ENCODE measurements at places on chromosomes 6 and 20. TPM values are rescaled to one million over a fixed set of nuclear protein-coding genes. Genes with fewer than 3 reads are reported as not detected.
A peak's percentile ranks its signal among the peaks of the same experiment; 100 is the strongest.

GRCh38 chr6:33762713-33763112 lies 16.0 kb upstream of the IP6K3 start:
- DNase-seq, result no peak

PACRG gene
- total RNA-seq, result not detected

- no peak for DNase-seq
Observed at GRCh38 chr6:129777371-129777770, 67.4 kb upstream of the ARHGAP18 start.

MUC22 gene
- not detected for total RNA-seq

- DNase-seq, result no peak
Observed at GRCh38 chr20:38617830-38618196, 16.2 kb downstream of the ARHGAP40 start.

- DNase-seq, result no peak
Observed at GRCh38 chr6:169784821-169785340, 33.5 kb downstream of the ERMARD start.

CDC40 gene
- 16.2 TPM for total RNA-seq

GRCh38 chr6:155872961-155873360 lies 417.3 kb upstream of the NOX3 start:
- no peak for DNase-seq

DNA sequence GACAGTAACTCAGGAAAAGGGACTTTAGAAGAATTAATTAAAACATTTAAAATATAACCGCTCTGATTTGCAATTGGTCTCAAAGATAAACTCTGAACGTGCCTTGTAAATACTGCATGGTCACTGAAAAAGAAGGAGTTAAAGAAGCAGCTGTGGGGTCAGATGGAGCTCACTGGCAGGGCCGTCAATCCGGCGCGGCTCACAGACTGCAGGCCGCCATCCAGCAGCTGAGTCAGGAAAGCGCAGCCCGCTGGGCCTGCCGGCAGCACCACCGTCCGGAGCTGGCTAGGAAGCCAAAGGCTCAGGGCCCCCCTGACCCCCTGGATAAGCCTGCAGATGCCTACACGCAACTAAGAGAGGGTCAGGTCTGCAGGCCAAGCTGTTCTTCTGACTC lies 54.2 kb upstream of the FRMD1 start:
- DNase-seq, result no peak

GRCh38 chr6:34671801-34672656 lies 24.5 kb downstream of the ILRUN start:
- DNase-seq, result peak; percentile 27

DNA sequence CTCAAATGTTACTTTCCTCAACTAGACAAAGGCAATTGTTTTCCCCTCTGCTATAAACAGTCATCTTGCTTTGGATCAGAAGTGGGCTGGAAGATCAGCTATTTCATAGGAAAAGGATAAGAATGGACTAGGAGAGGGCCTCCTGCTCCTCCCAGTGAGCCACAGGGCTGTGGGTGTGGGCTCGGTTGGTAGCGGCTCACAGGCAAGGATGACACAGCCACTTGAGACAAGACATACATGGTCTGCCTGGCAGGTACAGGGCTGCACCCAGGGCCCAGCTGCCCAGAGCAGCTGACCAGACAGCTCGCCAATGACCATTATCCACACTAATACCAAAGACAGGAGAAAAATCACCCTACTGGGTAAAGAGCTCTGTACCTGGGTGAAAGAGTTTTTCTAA lies 9.0 kb upstream of the SLA2 start:
- no peak for DNase-seq

- DNase-seq, result no peak
Observed at GRCh38 chr6:38184585-38185080, 365.1 kb downstream of the ZFAND3 start.

ULBP1 gene
- 0.33 TPM for total RNA-seq

ERVFRD-1 gene
- not detected for total RNA-seq

TSPO2 gene
- total RNA-seq, result not detected

DNA sequence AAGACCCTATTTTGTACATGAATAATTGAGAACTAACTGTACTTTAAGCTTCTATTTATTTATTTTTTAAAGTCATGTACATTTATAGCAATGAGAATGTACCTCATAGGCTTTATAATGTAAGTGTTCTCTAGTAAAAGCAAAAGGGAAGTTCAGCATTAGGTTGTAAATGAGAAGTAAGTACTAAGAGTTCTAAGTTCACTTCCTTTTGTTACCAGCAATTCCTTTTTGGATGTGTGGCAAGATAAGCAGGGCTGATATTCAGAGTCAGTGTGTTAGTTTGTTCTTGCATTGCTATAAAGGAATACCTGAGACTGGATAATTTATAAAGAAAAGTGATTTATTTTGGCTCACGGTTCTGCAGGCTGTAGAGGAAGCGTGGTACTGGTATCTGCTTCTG lies 54.0 kb upstream of the CCN2 start:
- DNase-seq, result peak; percentile 72

DNA sequence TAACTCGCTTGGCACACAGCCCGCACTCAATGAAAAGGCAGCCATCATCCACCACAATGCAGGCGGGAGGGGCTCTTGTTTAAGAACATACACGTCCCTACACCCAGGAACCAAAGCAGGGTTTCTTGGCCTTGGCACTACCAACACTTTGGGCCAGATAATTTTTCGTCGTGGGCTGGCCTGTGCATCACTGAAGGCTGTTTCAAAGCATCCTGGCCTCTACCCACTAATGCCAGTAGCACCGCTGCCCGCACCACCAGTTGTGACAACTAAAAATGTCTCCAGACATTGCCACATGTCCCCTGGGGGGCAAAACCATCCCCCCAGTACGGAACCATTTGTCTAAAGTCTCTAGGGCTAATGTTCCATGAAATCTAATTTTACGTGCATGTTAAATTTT lies 13.0 kb downstream of the UQCC2 start:
- no peak for DNase-seq

- no peak for DNase-seq
Observed at GRCh38 chr6:87099472-87099871, 4.6 kb upstream of the CGA start.

- no peak for DNase-seq
Observed at GRCh38 chr6:33192671-33193602, 670 bp upstream of the COL11A2 start.
